Fibroblast of villous mesenchyme (primary cell): ENCODE measurements at places on chromosomes 13 and 19.

DNA sequence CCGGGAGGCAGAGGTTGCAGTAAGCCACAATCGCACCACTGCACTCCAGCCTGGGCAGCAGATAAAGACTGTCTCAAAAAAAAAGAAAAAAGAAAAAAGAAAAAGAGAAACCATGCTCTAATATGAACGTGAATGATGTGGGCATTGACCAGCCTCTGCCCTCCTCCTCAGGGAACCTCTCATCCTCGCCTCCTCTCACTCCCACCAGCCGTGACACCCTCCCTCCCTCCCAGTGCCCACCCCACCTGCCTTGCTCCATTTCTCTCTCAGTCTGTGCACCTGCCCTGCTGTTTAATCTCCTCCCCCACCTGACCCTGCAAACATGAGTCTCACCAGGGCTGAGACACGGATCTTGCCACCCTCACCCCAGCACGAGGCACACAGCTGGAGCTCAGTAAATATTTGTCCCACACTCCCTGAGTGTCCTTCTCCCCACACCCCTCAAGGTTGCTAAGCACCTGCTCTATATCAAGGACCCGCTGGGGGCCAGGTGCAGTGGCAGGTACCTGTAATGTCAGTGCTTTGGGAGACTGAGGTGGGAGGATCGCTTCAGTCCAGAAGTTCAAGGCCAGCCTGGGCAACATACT is 7.5 kb upstream of the BCAT2 start:
- DNase-seq: no peak

- no peak for DNase-seq
Measured at GRCh38 chr13:73106513-73107178, 47.8 kb downstream of the KLF5 start.

DNA sequence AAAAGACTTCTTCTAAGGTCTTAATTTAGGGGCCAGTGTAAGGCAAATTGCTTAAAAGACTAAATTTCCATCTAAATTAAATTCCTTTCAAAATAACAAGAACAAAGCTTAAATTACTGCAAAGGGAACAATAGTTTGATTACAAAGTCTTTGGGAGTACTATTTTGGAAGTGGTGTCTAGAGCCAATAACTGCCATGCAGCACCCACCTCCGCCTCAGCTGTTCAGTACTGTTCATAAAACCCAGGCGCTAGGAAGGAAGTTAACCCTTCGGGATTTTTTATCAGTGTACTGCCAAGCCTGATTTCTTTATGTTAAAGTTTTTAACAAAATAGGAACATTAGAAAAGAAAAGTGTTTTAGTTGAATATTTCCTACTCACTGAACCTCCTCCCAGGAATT is 210.1 kb downstream of the LIG4 start:
- DNase-seq: no peak

DNA sequence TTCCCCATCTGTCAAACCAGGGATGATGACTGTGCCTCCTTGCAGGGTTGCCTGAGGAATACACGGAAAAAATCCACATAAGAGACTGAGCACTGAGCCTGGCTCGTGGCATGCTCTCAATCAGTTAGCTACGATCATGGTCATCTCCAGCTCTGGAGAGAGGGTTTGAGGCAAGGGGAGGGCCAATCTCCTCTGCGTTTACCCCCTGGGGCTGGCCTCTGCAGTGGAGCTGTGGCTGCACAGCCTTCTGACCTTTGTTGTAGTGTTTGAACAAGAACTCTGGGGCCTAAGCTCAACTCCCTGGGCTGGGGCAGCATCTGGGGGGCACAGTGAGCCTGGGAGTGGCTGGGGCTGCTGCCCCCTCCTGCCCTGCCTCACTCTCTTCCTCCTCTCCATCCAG is 5.9 kb downstream of the LRRC4B start:
- DNase-seq: no peak

DNA sequence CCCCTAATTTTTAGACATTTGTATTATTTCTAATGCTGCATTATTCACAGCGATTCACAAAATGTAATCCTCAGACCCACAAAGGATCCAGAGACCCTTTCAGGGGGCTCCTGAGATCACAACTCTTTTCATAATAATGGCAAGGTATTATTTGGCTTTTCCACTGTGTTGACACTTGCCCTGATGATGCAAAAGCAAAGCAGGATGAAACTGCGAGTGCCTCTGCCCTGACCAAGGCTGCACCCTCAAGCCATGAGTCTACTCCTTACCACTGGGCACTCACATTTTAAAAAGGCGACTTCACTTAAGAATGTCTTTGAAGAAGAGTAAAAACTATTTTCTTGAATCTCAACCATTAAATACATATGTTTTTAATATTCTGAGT is 11.4 kb downstream of the ELF1 start:
- no peak for DNase-seq

- DNase-seq: peak; percentile 23
Measured at GRCh38 chr13:29758531-29759114, 91.8 kb downstream of the UBL3 start.

DNA sequence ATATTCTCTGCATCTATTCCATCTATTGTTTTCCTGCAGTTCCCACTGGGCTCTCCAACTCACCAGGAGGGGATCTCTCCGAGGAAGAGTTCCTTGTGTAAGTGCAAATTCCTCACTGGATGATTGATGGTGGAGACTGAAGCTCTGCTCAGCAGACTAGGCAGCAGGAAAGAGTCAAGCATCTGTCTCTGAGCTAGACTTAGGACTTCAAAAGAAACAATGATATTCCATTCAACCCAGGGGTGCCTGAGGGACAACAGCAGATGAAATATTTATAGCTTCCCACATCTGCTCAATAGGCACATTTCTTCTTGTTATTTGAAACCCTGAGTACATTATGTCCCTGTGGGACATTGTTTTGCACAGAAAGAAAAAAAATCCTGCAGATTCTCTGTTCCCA is at the start of the genes OR7A5 and OR7C1:
OR7A5 (minus strand) TSS at position 175 of the 400 bp plus-strand sequence. CDS start 6,944 bp downstream, outside the sequence.
OR7C1 (minus strand) TSS at position 175 of the 400 bp plus-strand sequence. CDS start 35,049 bp downstream, outside the sequence.
- DNase-seq: peak; percentile 23

DNA sequence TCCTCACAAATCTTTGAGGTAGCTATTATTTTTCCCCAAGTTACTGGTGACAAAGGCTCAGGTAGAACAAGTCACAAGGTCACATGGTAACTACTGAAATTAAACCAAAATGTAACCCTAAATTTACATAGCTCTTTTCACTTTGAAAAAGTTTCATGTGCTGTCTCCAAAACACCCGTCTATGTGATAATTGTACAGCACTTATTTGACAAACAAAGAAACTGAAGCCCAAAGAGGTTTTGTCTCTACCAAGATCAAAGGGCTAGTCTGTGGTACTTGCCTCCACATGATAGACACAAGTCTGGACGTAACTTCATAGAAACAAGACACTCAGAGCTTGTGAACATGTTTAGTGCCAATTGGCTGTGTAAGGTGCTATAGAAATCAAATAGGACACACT is 108.3 kb downstream of the SACS start:
- DNase-seq: no peak

DNA sequence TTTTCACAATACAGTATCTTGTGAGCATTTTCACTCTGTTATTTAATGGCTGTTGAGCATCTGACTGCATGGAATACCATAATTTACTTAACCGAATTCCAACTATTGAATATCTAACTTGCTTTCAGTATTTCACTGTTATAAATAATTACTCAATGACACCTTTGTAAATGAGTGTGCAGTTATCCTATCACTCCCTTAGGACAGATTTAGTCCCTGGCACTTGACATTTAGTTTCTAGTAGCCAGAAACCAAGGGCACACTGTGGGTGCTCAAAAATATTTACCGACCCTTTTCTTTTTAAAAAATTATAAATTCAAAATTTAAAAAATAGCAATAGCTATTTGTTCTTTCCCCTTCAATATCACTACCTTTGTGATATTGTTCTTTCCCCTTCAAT is 258.8 kb downstream of the DCLK1 start:
- DNase-seq: no peak

DNA sequence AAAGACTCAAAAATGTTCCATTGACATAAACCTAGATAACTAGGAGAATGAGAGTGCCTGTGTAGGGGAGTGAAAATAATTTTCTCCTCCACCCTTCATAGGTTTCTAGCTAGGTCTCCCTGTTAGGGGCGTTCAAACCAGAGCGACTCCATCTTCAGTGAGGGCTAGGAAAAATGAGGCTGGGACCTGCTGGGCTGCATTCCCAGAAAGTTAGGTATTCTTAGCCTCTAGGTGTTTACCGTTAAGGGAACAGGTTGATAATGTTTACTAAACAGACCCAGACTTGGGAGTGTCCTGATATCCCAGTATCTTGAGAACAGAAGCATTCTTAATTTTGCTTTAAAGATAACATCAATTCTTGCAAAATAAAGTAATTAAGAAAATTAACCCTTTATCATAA is 20.1 kb downstream of the PABPC3 start:
- no peak for DNase-seq

DNA sequence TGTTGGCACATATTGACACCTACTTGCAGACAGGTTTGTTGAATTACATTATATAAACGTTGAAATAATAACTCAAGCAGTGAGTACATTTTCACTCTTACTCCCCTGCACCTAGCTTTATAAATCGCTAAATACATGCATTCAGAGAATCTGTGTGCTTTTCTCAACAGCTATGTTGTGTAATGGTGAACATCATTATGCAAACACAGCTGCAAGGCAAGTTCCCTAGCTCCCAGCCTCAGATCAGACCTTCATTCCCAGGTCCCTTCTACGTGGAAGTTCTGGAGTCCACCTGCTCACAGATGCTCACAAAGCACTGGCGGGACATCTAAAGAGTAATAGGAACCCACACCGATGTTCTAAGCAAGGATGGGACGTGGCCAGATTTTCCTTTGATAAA is 86.8 kb upstream of the PEG3 start:
- DNase-seq: no peak

DNA sequence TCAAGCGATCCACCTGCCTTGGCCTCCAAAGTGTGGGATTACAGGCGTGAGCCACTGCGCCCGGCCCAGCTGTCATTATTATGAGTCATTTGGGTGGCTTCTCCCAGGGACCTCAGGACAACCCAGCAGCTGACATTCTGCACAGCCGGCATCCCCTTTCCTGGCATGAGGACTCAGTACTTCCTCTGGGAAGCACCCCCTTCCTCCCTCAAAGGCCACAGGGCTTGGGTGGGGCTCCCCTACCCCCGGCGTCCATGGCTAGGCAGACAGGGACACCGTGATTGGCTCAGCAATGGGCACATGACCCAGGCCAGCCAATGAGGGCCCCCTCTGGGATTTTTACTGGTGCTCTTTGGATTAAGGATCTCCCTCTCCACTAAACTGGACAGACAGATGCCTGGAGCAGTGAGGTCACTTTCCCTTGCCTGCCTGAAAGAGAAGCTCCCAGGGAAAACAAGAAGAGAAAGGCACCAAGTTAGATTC is 6.0 kb downstream of the KANK2 start:
- DNase-seq: peak; percentile 86

DNA sequence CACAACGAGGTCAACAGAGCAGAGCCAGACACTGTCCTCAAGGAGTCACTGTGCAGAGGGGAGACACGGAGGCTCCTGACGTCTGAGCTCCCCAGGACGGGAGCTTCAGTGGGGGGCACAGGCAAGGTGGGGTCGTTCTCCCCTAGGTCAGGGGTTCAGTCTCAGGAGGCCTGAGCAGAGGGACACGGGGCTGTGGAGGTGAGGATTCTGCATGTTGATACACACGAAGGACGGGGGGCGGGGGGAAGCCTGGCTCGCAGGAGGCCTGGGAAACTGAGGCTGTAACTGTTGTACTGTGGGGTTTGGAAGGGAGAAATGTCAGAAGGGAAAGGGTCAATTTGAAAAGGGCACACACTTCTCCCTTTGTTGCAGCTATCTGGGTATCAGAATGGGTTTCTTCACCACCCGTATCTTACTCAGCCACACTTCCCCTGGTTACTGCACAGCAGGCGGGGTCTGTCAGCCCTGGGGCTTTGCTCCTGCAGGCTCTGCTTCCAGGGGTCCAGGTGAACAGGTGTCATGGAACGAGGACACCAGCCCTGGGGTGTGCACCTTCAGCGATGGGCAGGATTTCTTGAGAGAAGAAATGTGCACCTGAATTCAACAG is 748 bp upstream of the SIGLEC8 start:
- no peak for DNase-seq

- DNase-seq: no peak
Measured at GRCh38 chr19:7505288-7505681, 10.6 kb upstream of the ZNF358 start.

GRCh38 chr13:30971575-30971974 is 39.1 kb downstream of the TEX26 start:
- DNase-seq: peak; percentile 26

DNA sequence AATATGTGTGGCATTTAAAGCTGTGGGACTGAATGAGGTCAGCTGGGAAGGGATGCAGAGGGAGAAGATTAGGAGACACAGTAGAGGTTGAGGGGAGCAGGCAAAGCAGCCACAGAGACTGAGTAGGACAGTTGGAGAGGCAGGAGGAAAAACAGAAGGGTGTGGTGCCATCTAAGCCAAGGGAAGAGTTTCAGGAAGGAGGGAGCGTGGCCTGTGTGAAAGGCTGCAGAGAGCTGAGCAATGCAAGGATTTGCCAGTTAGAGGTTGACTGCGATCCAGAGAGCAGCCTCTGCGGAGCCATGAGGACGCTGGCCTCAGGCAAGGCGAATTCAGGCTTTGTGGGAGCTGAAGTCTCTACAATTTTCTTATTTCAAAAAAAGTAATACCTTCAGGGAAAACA is 28.9 kb downstream of the SOX21 start:
- DNase-seq: no peak

GRCh38 chr19:7083076-7083956 is 13.8 kb downstream of the ZNF557 start:
- DNase-seq: peak; percentile 37
